ENCODE measurements at places on chromosomes 13 and 19. TPM values are rescaled to one million over a fixed set of nuclear protein-coding genes. Genes with fewer than 3 reads are reported as not detected.

The IGSF23 gene
- not detected for total RNA-seq

The CDADC1 gene
- 6.6 TPM for total RNA-seq

DNA sequence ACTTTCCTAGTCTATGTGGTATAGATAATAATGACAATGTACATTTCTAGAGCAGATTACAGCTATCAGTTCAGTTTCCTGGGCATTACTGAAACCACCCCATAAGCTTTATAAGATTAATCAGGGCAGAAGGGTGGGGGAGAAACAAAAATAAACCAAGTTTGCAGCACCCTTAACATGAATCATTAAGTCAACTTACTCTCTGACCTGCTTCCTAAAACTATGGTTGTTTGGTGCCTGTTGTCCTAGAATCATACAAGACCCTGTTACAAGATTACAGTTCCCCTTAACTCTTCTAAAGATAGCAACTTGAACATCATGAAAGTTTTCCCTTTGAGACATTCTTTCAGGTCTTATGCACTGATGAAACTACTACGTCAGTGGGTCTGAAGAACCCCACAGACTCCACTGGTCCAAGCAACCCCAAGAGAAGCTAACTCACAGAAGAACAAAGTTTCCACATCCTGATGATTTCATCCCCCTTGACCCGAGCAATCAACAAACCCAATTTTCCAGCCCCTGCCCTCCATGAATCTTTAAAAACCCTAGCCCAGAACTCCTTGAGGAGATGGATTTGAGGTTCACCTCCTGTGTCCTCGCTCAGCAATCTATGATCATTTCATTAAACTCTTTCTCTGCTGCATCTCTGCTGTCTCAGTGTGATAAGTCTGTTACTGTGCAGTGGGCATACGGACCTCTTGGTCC, 336.5 kb downstream of the FOXO1 start:
- peak; percentile 87 for DNase-seq
- H3K27me3 ChIP-seq: no peaks in the 10 kb centered on the region
- H3K4me3 ChIP-seq: no peak overlapping the region
- no peak overlapping the region for H3K27ac ChIP-seq

DNA sequence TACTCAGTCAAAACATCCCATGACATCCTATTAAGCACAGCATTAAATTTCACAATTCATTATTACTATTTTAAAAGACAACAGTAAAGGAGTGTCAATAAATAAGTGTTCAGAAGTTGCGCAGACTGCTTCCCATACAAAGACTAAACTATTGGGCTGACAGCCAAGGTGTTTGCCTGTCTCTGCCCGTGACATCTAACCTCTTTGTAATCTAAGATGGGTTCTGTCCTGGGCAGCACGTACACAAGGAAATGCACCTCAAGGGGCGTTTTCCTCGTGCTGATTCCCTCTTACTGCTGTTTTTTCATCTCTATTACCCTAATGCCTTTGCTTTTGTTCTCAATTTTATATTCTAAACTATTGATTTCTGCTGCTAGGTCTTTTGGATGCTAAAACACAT, 216.3 kb downstream of the NHLRC3 start:
- H3K27me3 ChIP-seq: no peaks in the 10 kb centered on the region
- H3K4me1 ChIP-seq: peaks cover 4% of the 10 kb centered on the region
- no peak for DNase-seq
- no peak overlapping the region for H3K27ac ChIP-seq
- H3K4me3 ChIP-seq: no peak overlapping the region

DNA sequence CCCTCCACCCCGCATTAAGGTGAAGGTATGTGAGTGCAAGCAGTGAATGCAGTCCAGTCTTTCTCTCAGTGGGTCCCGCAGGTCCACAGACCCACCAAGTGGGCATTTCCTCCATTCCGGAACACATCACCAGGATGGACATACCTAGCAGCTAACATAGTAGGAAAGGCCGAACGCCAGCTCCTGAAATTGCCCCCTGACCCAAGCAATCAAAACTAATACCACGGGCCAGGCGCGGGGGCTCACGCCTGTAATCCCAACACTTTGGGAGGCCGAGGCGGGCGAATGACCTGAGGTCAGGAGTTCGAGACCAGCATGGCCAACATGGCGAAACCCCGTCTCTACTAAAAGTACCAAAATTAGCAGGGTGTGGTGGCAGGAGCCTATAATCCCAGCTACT, 71.7 kb upstream of the VSTM2B start:
- no peaks in the 10 kb centered on the region for H3K4me1 ChIP-seq
- no peak overlapping the region for H3K4me3 ChIP-seq
- peak; percentile 80 for DNase-seq
- no peaks in the 10 kb centered on the region for H3K36me3 ChIP-seq
- H3K27me3 ChIP-seq: peaks cover 9% of the 10 kb centered on the region
- H3K27ac ChIP-seq: no peak overlapping the region

DNA sequence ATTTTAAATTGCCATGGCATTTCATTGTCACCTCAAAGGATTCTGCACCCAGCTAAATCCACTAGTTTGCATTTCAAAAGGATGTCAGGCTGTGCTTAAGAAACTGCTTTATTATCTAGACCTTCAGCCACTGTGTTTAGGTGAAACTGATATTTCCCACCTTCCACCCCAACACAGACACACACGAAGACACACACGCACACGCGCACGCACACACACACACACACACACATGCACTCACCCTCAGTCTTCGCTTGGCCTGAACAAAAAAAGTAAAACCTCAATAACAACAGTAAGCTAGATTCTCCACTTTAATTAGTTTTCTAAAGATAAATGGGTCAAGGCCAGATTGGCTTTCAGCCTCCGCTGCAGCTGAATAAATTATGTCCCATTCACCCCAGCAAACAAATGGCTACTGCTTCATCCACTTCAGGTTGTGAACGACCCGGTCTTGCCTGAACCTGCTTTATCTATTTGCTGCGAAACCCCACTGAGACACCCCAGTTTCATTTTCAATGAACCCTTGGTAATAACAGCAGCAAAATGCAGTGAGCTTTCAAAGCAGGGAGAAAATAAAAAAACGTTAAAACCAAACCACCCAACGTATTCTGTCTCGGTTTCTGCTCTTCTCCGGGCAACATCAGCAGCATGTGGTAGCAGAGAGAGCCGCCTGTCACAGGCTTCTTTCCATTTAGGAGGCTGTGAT, 166.8 kb downstream of the DCT start:
- H3K4me3 ChIP-seq: no peak overlapping the region
- H3K36me3 ChIP-seq: no peaks in the 10 kb centered on the region
- DNase-seq: no peak
- H3K27me3 ChIP-seq: no peaks in the 10 kb centered on the region
- no peaks in the 10 kb centered on the region for H3K4me1 ChIP-seq
- H3K27ac ChIP-seq: no peak overlapping the region

DNA sequence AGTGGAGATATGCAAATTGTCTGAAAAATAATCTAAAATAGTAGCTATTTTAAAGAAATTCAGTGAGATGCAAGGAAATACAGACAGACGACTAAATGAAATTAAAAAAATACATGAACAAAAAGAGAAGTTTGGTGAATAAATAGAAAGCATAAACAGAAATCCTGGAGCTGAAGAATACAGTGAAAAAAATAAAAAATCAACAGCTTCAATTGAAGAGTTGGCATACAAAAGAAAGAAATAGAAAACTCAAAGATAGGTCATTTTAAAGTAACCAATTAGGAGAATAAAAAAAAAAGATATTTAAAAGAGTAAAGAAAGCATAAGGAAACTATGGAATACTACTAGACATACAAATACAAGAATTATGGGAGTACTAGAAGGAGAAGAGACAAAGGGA, 2191.5 kb upstream of the PCDH20 start:
- no peaks in the 10 kb centered on the region for H3K36me3 ChIP-seq
- H3K4me1 ChIP-seq: no peaks in the 10 kb centered on the region
- H3K27me3 ChIP-seq: no peaks in the 10 kb centered on the region
- DNase-seq: no peak
- no peak overlapping the region for H3K4me3 ChIP-seq
- H3K27ac ChIP-seq: no peak overlapping the region

DNA sequence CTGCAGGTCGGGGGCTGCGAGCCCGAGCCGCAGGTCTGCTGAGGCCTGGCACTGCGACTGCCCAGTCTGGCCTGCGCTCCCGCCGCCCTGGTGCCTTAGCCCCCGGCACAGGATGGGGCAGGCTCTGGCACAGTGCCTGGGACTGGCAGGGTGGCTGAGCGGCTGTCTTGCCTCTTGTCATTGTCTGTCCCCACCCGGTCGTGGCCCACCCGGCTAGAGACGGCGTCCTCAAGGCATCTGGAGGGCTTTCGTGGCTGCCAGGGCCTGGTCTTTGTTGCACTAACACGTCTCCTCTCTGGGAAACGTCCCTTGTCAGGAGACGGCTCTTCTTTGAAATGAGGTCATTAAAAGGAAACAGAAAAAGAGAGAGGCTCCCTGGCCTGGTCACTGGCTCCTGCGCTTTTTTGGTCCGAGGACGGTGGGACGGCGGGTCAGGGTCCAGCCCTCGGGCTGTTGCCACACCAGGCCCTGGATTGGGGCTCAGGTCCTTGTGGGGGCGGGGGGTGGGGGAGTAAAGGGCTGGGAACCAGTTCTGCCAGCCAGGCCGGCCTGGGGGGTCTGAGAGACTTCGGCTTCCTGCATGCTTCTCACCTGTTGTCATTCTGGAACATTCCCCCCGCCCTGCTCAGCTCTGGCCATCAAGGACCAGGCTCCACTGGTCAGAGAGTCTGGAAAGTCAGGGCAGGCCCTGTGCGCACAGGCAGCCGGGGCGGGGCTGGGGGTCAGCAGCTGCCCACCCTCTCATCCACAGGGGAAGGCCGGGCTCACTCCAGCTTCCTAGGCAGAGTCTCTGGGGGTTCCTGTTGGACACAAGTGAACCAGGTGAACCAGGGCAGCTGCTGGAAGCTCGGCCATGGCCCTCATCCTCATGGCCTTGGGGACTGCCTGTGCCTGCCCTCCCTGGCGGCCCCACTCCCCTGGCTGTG, 6.2 kb upstream of the ZNF554 start:
- H3K27ac ChIP-seq: no peak overlapping the region
- no peaks in the 10 kb centered on the region for H3K4me1 ChIP-seq
- peaks cover 11% of the 10 kb centered on the region for H3K36me3 ChIP-seq

GRCh38 chr19:37907735-37908455, 887 bp downstream of the SIPA1L3 start:
- no peak for DNase-seq
- peaks cover 12% of the 10 kb centered on the region for H3K4me1 ChIP-seq
- no peaks in the 10 kb centered on the region for H3K36me3 ChIP-seq
- peak overlapping the region; percentile 81 for H3K27ac ChIP-seq

- DNase-seq: no peak
- H3K36me3 ChIP-seq: no peaks in the 10 kb centered on the region
- H3K4me1 ChIP-seq: no peaks in the 10 kb centered on the region
- H3K27ac ChIP-seq: no peak overlapping the region
These were observed 383.3 kb downstream of the RFC3 start for GRCh38 chr13:34201050-34201913.

- H3K27ac ChIP-seq: no peak overlapping the region
- no peak for DNase-seq
- H3K36me3 ChIP-seq: peaks cover under 1% of the 10 kb centered on the region
- peak overlapping the region; percentile 32 for H3K4me3 ChIP-seq
These were observed 7.3 kb downstream of the NKPD1 start for GRCh38 chr19:45153339-45154063.

DNA sequence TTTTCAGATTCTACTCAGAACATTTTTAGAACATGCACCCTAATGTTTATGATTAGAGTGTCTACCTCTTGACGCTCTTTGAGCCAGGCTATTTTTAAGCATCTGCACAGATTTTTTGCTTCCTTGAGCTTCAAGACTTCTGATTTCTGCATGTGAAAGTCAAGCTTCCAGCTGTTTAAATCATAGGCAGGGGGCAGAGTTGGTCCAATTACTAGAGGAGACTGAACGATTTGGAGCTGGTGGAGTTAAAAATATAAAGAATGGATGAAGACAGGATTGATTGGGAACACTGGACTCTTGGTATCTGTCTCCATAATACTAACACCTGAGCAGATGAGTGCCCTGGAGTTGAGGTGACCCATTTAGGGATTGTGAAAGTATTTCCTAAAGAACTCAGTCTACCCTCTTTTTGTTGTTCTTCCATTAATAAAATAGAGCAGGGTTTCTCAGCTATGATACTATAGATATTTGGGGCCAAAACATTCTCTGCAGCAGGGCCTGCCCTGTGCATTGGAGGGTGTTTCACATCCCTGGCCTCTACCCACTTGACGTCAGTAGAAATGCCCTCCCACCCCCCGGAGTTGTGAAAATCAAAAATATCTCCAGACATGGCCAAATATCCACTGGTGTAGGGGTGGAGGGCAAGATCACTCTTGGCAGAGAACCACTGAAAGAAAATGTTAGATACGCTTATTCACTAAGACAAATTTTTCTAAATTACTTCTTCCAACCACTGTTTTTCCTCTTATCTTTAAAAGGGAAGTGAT, 160.1 kb downstream of the COG6 start:
- no peak overlapping the region for H3K4me3 ChIP-seq
- no peaks in the 10 kb centered on the region for H3K27me3 ChIP-seq
- no peaks in the 10 kb centered on the region for H3K4me1 ChIP-seq
- no peak for DNase-seq
- H3K27ac ChIP-seq: no peak overlapping the region

DNA sequence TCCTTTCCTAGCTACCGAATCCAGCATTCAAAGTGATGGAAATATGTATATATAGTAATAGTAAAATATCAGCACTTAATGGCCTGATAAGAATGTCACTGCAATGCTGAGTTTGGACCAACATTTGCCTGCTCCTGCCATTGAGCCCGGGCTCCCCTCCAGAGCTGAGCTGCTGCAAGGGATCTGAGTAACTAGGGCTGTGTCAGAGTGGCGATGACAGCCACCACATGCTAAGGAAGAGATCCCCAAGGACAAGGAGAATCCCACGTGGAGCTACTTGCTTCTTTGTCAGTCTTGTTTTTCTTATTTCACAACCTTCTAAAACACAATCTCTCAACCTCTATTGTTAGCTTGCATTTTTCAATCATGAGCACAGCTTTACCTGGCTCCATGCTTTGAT, 19.5 kb upstream of the ALOX5AP start:
- H3K27me3 ChIP-seq: no peaks in the 10 kb centered on the region
- no peaks in the 10 kb centered on the region for H3K4me1 ChIP-seq
- H3K4me3 ChIP-seq: no peak overlapping the region
- no peaks in the 10 kb centered on the region for H3K36me3 ChIP-seq
- H3K27ac ChIP-seq: no peak overlapping the region

DNA sequence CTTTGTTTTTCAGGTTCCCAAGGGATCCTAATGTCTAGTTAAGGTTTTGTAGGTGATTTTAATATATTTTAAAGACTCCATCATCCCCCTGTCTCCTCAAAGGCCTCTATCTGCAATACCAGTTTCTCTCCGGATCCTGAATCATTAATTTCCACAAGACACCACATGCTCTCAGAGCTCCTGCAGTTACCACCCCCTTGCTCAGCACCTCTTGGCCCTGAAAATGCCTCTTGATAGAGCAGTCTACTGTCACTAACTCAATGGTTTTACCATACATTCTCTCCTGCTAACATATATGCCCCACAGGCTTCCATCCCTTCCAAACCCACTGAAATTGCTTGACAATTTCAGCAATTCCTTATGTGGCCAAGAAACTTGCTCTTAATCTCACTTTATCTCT, 1.9 kb upstream of the PEG3 start:
- H3K4me3 ChIP-seq: no peak overlapping the region
- no peaks in the 10 kb centered on the region for H3K27me3 ChIP-seq
- no peaks in the 10 kb centered on the region for H3K36me3 ChIP-seq
- no peak overlapping the region for H3K27ac ChIP-seq

GRCh38 chr13:27997904-27998522, 9.5 kb upstream of the URAD start:
- H3K4me1 ChIP-seq: no peaks in the 10 kb centered on the region
- DNase-seq: no peak
- no peaks in the 10 kb centered on the region for H3K36me3 ChIP-seq
- H3K4me3 ChIP-seq: no peak overlapping the region
